ENCODE measurements at places on chromosomes 11 and 22.

DNA sequence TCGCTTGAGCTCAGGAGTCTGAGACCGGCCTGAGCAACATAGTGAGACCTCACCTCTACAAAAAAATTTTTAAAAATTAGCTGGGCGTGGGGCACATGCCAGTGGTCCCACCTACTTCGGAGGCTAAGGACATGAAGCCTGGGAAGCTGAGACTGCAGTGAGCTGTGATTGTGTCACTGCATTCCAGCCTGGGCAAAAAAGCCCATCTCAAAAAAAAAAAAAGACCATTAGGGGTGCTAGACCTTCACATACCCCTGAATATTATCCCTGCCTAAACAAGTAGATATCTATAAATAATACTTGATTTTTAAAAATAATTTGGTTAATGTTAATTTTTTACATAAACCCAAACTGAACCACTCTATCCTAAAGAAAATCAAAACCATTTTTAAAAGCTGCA, 24.2 kb downstream of the NUP98 start:
- no peak for DNase-seq

GRCh38 chr11:127058524-127058923, 58.0 kb upstream of the KIRREL3 start:
- DNase-seq, result no peak

DNA sequence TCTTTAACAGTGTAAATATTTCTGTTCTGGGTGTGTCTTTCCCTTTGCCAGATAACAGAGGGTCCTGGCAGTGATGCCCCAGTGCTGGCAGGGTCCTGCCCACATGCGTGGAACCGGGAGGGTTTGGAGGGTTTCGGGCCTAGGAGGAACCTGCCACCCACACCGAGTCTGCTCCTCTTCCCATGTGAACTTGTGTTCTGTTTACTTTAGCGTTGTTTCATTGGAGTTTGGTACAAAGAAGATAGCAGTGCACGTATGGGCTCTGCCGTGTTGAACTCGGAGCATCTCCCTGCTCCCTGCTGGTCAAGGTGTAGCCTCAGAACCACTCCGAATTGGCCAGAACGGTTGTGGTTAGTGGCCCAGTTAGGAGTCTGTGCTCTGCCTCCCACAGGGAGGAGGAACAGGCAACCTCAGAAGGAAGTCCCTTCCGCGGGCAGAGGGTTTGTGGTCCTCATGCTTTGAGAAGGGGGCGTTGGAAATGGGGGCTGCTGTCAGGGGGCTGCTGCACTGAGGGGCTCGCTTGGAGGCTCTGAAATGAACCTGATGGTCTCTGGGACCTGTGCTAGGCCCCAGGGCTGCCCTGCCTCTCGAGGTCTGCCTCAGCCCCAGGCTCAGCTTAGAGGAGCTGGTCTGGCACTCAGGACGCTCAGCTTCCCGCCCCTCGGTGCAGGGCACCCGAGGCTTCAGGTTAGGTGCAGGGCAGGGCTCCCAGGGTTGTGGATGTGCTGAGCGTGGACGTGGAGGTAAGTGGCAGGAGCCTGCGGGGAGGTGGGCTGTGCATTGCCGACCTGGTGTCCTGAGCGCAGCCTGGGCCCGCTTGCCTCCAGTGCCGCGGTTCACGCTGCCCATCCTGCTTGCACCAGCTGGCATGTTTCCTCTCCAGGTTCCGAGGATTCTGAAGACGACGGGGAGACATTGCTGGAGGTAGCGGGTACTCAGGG, 10.4 kb downstream of the PHRF1 start:
- DNase-seq, result no peak

DNA sequence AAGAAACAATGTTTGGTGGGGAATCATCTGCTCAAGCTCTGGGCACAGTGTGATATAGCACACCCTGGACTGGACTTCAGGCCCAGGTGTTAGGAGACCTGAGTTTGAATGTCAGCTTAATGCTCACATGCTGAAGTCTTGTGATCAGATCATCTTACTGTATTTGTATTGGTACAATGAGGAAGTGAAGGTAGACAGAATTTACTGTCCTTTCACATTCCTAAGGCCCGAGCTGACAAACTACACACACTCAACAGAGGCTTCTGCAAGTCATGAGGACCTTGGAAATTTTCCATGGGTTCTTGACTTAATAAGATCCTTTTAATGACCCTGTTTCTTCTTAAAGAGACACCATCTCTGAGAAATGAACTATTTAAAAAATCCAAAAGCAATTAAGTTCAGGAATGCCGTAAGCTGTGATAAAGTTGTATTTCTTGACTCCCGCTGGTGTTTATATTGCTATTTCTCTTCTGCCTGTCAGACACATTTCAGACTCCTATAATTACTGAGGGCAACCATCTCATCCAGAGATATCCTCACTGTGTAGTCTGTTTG, 802.0 kb downstream of the DLG2 start:
- no peak for DNase-seq

DNA sequence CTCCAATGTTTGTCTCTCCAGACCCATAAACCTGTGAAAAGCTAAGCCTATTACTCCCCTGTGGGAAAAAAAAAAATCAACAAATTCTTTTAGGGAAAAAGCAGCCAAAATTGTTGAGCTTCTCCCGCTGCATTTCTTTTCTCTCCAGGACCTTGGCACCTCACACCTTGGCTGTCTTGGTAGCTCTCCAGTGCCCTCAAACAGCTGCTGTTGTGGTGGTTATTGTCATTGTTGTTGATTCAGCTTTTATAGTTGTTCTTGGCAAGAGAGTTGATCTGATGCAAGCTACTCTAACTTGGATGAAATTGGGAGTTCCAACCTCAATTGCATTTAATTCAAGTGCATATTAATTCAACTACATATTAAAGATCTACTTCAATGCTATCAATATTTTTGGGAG, 516.9 kb upstream of the LARGE1 start:
- no peak for DNase-seq

GRCh38 chr22:38964989-38965388, 7.6 kb downstream of the APOBEC3A start:
- no peak for DNase-seq

- DNase-seq, result no peak
Measured at GRCh38 chr11:43557553-43558110, 122.9 kb upstream of the HSD17B12 start.

- no peak for DNase-seq
Measured at GRCh38 chr11:60782393-60783140, 2.6 kb upstream of the MS4A10 start.

DNA sequence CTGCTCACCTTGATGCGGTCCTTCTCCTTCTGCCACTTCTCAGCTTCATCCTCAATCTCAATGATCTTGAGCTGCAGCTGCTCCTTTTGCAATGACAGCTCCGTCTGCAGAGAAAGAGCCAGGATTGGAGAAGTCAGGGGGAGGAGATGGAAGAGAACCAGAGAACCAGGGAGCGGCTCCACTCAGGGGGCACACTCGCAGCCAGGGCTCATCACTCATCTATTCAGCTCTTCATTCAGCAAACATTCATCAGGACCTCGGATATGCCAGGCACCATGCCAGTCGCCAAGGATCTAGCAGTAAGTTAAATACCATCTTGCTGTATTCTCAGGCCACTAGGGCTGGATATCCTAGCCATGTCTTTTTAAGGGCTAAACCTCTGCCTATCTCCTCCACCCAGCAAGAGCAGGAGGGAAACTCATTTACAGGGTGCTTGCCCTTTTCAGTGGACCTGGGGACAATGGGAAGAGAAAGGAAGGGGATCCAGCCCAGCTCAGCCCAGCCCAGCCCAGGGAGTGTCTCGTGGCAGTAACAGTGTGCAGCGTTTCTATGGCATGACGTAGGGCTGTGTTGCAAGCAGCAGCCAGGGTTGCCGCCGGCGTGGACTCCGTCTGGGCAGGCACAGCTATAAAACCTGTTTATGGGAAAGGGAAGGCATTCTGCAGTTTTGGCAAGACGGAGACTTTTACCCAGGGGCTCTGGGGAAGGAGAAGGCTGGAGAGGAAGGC, 9.4 kb downstream of the TRIM29 start:
- DNase-seq, result no peak

GRCh38 chr11:36390963-36391471, 94.9 kb downstream of the PRR5L start:
- no peak for DNase-seq

DNA sequence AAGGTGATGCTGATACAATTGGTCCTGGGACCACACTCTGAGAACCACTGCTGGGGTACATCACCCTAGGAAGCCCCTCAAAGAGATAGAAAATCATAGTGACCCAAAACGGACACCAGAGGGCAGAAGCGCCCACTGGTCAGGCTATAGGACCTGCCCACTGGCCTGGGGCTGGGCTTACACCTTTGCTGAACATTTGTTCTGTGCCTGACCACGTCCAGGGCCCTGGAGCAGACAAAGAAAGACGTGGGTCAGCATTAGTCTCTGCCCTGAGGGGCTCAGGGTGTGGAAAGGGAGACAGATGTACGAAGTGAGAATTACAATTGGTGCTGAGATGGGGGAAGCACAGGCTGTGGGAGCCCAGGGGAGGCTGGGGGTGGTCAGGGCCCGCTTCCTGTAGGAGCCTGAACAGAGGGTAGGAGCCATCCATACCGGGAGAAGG, 14.4 kb upstream of the SERPINH1 start:
- no peak for DNase-seq

All from stimulated activated naive CD4-positive, alpha-beta T cell treated with Interleukin-2 at 50 U/mL for 16 hours (primary cell).